C1 segment of cervical spinal cord (tissue), 14 donors: ENCODE measurements at places on chromosomes 11 and 22.

GRCh38 chr11:117809236-117810055, 12.4 kb upstream of the DSCAML1 start:
- DNase-seq = peak; percentile 49

- DNase-seq = peak; percentile 22
Measured at GRCh38 chr11:131533998-131534397, 163.6 kb downstream of the NTM start.

GRCh38 chr22:36197514-36198146, 4.0 kb downstream of the APOL4 start:
- no peak for DNase-seq

GRCh38 chr11:6443269-6444003, 2.6 kb upstream of the HPX start:
- DNase-seq = peak; percentile 14

GRCh38 chr11:104883342-104883741, 14.9 kb downstream of the CASP12 start:
- DNase-seq = no peak

GRCh38 chr11:25068451-25068850, 571.6 kb downstream of the LUZP2 start:
- DNase-seq = no peak

GRCh38 chr11:86593833-86594232, 78.6 kb downstream of the ME3 start:
- DNase-seq = no peak

- no peak for DNase-seq
Measured at GRCh38 chr22:45036154-45036553, 26.3 kb upstream of the PHF21B start.

GRCh38 chr11:129224538-129224937, 32.4 kb upstream of the ARHGAP32 start:
- no peak for DNase-seq

GRCh38 chr11:62124186-62125113, 639 bp downstream of the INCENP start:
- no peak for DNase-seq

- no peak for DNase-seq
Measured at GRCh38 chr22:17977371-17977770, 47.0 kb downstream of the MICAL3 start.

- no peak for DNase-seq
Measured at GRCh38 chr11:363948-364761, 5.1 kb upstream of the B4GALNT4 start.
